ENCODE measurements at places on chromosomes 12 and 14.

DNA sequence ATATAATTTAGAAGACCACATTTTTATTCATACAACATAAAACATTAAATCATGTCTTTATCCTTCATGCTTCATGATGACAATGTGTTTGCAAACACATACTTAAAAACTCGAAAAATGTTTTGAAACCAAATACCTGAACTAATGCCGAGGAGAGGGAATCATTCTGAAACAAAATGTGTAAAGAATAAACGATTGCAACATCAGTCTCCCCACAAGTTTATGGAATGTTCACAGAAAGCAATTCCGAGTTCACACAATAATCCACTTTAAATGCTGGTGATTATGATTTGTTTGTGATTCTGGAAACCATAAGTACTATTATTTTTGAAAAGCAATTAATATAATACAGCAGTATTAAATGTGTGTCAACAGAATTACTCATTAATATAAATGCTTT, 84.5 kb upstream of the PDZRN4 start:
- DNase-seq: no peak

DNA sequence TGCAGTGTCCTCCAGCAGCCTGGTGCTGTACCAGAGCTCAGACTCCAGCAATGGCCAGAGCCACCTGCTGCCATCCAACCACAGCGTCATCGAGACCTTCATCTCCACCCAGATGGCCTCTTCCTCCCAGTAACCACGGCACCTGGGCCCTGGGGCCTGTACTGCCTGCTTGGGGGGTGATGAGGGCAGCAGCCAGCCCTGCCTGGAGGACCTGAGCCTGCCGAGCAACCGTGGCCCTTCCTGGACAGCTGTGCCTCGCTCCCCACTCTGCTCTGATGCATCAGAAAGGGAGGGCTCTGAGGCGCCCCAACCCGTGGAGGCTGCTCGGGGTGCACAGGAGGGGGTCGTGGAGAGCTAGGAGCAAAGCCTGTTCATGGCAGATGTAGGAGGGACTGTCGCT, 15.2 kb downstream of the C12orf43 start:
- no peak for DNase-seq

- DNase-seq: no peak
Measured at GRCh38 chr14:70289138-70289537, 70.3 kb downstream of the COX16 start.

- peak; percentile 60 for DNase-seq
Measured at GRCh38 chr12:107610021-107610859, 75.4 kb upstream of the PWP1 start.

GRCh38 chr14:44383636-44384035, 123.4 kb downstream of the FSCB start:
- DNase-seq: no peak

DNA sequence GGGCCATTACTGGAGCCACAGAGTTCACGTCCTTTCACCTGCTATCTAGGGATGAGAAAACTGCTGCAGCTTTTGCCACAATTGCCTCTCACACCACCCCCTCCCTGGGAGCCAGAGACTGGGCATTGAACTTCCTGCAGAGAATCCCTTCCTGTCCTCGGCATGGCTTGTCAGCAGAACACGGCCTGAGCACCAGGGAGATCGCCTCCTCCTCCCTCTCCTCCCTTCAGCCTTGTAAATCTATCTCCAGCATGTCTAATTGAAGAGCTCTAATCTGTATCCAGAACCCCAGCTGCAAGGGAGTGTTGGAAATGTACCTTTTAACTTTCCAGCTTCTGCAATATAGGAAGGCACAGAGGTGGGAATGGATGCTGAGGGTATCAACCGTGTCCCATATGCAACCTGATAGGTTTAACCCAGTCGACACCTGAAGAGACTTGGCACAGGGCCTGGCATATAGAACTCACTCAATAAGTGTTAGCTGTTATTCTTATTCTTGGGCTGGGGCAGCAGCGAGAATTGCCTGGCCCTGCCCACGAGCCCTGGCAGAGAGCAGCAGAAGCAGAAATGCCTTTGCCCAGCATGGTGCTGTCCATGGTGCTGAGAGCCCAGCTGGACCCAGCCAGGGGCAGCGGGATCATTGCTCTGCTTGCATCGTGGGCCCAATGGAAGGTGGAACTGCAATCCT, 26.8 kb downstream of the TMEM63C start:
- DNase-seq: peak; percentile 69

- DNase-seq: no peak
Measured at GRCh38 chr12:39402922-39403321, 40.0 kb downstream of the KIF21A start.

DNA sequence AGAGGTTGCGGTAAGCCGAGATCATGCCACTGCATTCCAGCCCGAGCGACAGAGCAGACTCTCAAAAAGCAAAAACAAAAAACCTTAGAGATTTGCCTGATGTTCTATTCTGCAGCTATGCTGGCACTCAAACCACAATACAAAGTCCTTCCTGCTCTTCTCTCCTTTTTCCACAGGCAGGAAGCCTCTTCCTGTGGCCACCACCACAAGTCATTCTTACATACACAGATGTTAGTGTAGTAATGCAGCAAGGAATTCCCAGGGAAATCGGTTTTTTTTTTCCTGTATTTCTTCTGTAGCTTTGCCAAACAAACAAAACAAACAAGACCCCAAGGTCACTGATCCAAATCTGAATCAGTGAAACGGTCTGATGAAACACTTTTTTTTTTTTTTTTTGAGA, 104.3 kb downstream of the FIGNL2 start:
- no peak for DNase-seq

GRCh38 chr12:120971299-120972180, 6.8 kb upstream of the HNF1A start:
- DNase-seq: peak; percentile 62
